Caco-2 (cell line): ENCODE measurements at places on chromosomes 7 and 10.

- no peaks in the 10 kb centered on the region for H3K27me3 ChIP-seq
- peaks cover 20% of the 10 kb centered on the region for H3K4me1 ChIP-seq
- H3K27ac ChIP-seq, result no peak overlapping the region
- DNase-seq, result no peak
- no peak overlapping the region for H3K4me3 ChIP-seq
Measured at GRCh38 chr7:139095194-139095659, 14.3 kb downstream of the ZC3HAV1 start.

DNA sequence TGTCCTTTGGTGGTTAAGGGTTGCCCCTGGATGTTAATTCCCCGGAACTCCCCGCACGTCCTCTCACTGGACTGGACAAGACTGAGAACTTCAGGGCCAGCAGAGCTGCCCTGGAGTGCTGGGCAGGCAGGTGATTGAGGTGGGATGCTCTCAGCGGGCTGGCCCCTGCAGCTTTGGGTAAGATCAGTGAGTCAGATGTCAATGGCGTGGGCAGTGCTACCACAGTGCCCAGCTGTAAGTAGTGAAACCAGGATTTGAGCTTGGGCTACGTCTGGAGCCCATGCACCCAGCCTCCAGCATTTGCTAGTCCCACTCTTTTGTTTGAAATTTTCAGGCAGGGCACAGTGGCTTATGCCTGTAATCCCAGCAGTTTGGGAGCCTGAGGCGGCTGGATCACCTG is 6.7 kb upstream of the SEPHS1 start:
- no peak overlapping the region for H3K27ac ChIP-seq
- H3K4me1 ChIP-seq, result peaks cover 13% of the 10 kb centered on the region; the same call in 1 of the 2 replicates
- no peaks in the 10 kb centered on the region for H3K27me3 ChIP-seq
- no peaks in the 10 kb centered on the region for H3K36me3 ChIP-seq
- H3K4me3 ChIP-seq, result no peak overlapping the region

GRCh38 chr10:125462845-125463244 is 220.1 kb downstream of the TEX36 start:
- H3K36me3 ChIP-seq, result no peaks in the 10 kb centered on the region; the same call in 1 of the 2 replicates
- no peaks in the 10 kb centered on the region for H3K4me1 ChIP-seq
- no peak for DNase-seq
- H3K27me3 ChIP-seq, result no peaks in the 10 kb centered on the region; the same call in 1 of the 2 replicates

DNA sequence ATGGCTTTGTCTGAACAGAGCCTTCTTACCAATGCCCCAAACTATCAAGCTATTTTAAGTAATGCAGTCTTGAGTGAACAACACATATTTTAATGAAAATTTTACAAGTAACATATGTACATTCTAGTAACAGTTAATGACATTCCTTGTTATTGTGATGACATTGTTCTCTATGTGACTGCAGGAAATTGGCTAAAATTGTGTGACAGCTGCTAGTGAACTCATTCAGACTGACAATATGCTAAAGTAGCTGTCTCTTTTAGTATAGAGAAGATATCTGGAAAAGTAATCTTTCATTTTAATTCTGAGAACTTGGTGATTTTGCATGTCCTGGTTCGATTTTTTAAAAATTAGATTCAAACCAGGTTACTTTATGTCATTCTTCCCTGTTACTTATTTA is 259.8 kb upstream of the MAGI2 start:
- H3K4me3 ChIP-seq, result no peak overlapping the region
- H3K4me1 ChIP-seq, result peaks cover 11% of the 10 kb centered on the region
- no peaks in the 10 kb centered on the region for H3K27me3 ChIP-seq
- no peak overlapping the region for H3K27ac ChIP-seq
- no peaks in the 10 kb centered on the region for H3K36me3 ChIP-seq
- no peak for DNase-seq

GRCh38 chr10:76086761-76087639 is 655.6 kb downstream of the LRMDA start:
- peaks cover 15% of the 10 kb centered on the region for H3K4me1 ChIP-seq
- peak; percentile 68 for DNase-seq
- no peak overlapping the region for H3K4me3 ChIP-seq
- H3K27ac ChIP-seq, result peak overlapping the region; percentile 34
- no peaks in the 10 kb centered on the region for H3K27me3 ChIP-seq
- H3K36me3 ChIP-seq, result no peaks in the 10 kb centered on the region

- peaks cover 7% of the 10 kb centered on the region for H3K36me3 ChIP-seq
- H3K4me3 ChIP-seq, result no peak overlapping the region
- H3K4me1 ChIP-seq, result no peaks in the 10 kb centered on the region
- no peak for DNase-seq
- no peak overlapping the region for H3K27ac ChIP-seq
Measured at GRCh38 chr7:6147627-6148026, 116.5 kb downstream of the ANKRD61 start.

- H3K27me3 ChIP-seq, result no peaks in the 10 kb centered on the region
- H3K4me3 ChIP-seq, result no peak overlapping the region
- no peak for DNase-seq
- peaks cover 4% of the 10 kb centered on the region; the same call in 1 of the 2 replicates for H3K4me1 ChIP-seq
- H3K36me3 ChIP-seq, result no peaks in the 10 kb centered on the region
Measured at GRCh38 chr7:85103357-85103756, 83.5 kb downstream of the SEMA3D start.

DNA sequence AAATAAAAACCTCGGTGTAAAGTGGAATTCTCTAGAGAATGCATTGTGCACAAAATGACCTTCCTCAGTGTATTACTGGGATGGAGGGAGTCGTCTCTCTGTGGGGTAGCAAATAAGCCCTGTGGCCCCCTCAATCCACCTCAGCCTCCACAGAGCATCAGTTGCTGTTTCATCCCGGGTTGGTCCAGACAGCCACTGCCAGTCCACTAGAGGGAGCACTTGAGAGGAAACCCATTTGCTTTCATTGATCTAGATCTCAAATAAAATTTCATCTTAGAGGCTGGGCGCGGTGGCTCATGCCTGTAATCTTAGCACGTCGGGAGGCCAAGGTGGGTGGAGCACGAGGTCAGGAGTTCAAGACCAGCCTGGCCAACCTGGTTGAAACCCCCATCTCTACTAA is 1128.7 kb downstream of the CNTNAP2 start:
- H3K36me3 ChIP-seq, result no peaks in the 10 kb centered on the region
- no peaks in the 10 kb centered on the region for H3K27me3 ChIP-seq
- no peak overlapping the region for H3K4me3 ChIP-seq
- peak; percentile 53 for DNase-seq

GRCh38 chr10:43596546-43596945 is 9.7 kb upstream of the ZNF485 start:
- no peak overlapping the region for H3K4me3 ChIP-seq
- H3K27me3 ChIP-seq, result no peaks in the 10 kb centered on the region
- no peaks in the 10 kb centered on the region for H3K4me1 ChIP-seq

- H3K4me3 ChIP-seq, result no peak overlapping the region
- DNase-seq, result no peak
- H3K36me3 ChIP-seq, result peaks cover 1% of the 10 kb centered on the region
- H3K27ac ChIP-seq, result no peak overlapping the region
Measured at GRCh38 chr10:116688241-116688711, 54.1 kb downstream of the HSPA12A start.

GRCh38 chr10:121792198-121792597 is 135.6 kb downstream of the ATE1 start:
- no peaks in the 10 kb centered on the region for H3K4me1 ChIP-seq
- DNase-seq, result no peak
- H3K27ac ChIP-seq, result peak overlapping the region; percentile 13
- H3K27me3 ChIP-seq, result no peaks in the 10 kb centered on the region
- peaks cover 2% of the 10 kb centered on the region for H3K36me3 ChIP-seq

GRCh38 chr10:71486484-71487114 is 89.9 kb downstream of the CDH23 start:
- peak; percentile 65 for DNase-seq
- no peaks in the 10 kb centered on the region; the same call in 1 of the 2 replicates for H3K27me3 ChIP-seq

- no peaks in the 10 kb centered on the region for H3K27me3 ChIP-seq
- no peaks in the 10 kb centered on the region for H3K36me3 ChIP-seq
- DNase-seq, result no peak
- peaks cover 9% of the 10 kb centered on the region for H3K4me1 ChIP-seq
Measured at GRCh38 chr10:62719061-62719460, 85.5 kb upstream of the ADO start.

DNA sequence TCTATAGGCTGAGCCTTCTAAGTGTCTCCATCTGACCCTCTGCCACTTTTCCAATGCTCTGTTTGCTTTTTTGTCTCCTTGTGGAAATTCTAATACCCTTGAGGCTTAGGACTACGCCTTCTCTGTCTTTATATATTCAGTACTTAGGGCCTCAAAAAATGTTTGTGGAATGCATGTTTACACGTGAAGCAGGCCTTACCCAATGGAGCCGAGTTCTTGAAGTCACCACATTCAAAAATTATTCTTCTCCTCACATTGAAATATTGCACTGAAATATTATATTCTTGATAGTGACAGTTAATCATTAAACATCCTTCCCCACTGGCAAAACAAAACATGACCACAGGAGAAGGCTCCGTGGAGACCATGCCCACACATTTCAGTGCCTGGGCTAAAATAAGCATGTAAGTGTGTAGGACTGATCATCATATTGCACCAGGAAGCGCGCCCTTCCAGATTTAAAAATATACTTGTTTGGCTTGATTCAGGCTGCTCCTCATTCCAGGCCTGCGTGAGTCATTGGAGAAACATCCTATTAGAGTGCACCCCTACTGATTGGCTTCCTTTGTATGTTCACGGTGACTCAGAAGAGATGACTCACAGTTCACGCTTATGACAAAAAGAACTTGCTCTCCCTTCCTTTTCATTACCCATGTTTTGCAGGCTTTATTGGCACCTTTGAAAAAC is 307.4 kb upstream of the AOAH start:
- no peak overlapping the region for H3K4me3 ChIP-seq
- no peaks in the 10 kb centered on the region for H3K27me3 ChIP-seq
- peaks cover 23% of the 10 kb centered on the region for H3K4me1 ChIP-seq
- H3K36me3 ChIP-seq, result no peaks in the 10 kb centered on the region
